Thymus (tissue), 14 donors: ENCODE measurements at places on chromosomes 11 and 22. TPM values are rescaled to one million over a fixed set of nuclear protein-coding genes. Genes with fewer than 3 reads are reported as not detected.

SPI1 gene
- 21.1 TPM for total RNA-seq

DNA sequence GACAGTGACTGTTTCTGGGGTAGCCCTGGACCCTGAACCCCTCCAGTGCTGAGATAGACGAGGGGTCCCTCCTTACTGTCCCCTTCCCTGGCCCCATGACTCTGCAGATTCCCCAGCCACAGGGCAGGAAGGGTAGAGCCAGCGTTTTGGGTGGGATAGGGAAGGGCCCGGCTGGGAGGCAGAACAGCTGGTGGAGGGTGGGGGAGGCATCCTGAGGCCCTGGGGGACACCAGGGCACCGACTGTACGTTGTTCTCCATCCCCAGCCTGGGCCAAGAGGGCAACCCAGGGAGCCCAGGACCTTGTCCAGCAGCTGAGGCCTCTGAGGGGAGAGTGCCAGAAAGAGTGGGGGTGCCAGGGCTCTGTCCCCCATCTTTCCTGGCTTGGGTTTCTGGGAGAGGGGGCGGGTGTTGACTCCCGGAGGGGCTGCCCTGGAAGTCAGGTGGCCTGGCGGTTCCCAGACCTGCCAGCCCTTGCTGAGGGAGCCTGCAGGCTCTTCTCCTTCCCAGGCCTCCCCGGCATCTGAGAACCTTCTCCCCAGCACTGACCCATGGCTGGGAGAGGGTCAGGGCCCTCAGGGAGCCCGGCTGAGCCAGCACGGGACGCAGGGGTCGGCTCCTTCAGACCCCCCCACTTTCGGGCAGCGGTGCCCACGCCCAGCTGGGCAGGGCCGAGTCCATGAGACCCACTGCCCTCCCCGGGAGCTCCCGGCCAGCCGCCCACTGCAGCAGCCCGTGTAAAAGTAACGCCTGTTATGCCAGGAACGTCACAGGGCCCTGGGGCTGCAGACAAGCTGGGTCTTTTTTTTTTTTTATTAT, 30.3 kb downstream of the IGF2 start:
- DNase-seq: no peak

- DNase-seq: no peak
Measured at GRCh38 chr11:36431429-36432092, 78.5 kb downstream of the TRAF6 start.

SLC22A8 gene
- not detected for total RNA-seq

POTEH gene
- not detected for total RNA-seq
